ENCODE measurements at places on chromosomes 13 and 19.
A peak's percentile ranks its signal among the peaks of the same experiment; 100 is the strongest.

DNA sequence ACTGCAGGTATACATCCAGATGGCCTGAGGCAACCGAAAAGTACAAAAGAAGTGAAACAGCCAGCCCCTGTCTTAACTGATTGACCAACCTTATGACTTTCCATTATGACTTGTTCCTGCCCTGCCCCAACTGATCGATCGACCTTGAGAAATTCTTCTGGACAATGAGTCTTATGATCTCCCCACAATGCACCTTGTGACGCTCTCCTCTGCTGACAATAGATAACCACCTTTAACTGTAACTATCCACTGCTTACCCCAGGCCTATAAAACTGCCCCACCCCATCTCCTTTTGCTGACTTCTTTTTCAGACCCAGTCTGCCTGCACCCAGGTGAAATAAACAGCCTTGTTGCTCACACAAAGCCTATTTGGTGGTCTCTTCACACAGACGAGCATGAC, 11.2 kb downstream of the ZNF83 start:
- no peak for DNase-seq

DNA sequence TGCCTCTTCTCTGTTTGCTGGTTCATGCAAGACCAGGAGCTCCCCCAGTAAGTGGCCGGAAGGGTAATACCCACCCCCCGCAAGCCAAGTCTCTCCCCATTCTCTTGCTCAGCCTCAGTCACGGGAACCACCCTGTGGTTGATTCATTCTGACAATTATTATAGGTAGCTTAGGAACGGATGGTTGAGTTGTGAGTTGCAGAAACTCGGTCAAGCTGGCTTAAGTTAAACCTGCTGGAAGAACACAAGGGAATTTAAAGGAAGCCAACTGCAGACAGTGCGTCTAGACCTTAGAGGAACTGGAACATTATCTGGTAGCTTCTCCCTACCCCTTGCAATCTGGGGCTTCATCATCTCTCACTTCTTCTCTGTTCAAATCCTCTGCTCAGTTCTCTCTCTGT, 8.9 kb downstream of the FPR1 start:
- DNase-seq = no peak

GRCh38 chr19:51971624-51972023, 15.0 kb downstream of the ZNF350 start:
- no peak for DNase-seq

GRCh38 chr13:32305646-32306045, 9.5 kb downstream of the ZAR1L start:
- no peak for DNase-seq

GRCh38 chr19:45200568-45200967, 22.0 kb downstream of the BLOC1S3 start:
- DNase-seq = no peak

GRCh38 chr13:44040818-44041100, 161.1 kb downstream of the LACC1 start:
- DNase-seq = no peak

- DNase-seq = no peak
Observed at GRCh38 chr13:46964789-46965527, 68.1 kb upstream of the HTR2A start.

GRCh38 chr13:73948848-73949529, 185.2 kb downstream of the KLF12 start:
- DNase-seq = peak; percentile 30

DNA sequence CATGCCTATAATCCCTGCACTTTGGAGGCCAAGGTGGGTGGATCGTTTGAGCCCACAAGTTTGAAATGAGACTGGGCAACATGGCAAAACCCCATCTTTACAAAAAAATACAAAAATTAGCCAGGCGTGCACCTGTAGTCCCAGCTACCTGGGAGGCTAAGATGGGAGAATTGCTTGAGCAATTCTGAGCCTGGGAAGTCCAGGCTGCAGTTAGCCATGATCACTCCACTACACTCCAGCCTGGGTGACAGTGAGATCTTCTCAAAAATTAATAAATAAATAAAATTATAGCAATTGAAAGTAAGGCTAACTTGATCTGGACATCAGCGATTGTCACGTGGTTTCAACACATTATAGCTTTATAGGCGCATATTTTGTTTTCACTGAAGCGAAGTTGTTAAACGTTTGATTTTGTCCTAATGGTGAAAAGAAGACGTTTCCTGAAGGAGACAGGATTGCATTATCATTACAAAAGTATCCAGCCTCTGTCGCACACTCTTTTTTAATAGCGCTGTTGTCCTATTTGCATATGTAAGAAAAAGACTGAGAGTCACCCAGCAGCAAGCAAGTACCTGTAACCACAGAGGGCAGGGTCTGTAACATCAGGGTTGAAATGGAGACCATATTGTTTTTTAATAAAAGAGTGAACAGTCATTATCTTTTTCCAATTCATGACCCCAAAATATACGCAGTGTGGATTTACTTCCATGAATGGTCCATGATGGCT, 335.7 kb downstream of the DCT start:
- DNase-seq = no peak

DNA sequence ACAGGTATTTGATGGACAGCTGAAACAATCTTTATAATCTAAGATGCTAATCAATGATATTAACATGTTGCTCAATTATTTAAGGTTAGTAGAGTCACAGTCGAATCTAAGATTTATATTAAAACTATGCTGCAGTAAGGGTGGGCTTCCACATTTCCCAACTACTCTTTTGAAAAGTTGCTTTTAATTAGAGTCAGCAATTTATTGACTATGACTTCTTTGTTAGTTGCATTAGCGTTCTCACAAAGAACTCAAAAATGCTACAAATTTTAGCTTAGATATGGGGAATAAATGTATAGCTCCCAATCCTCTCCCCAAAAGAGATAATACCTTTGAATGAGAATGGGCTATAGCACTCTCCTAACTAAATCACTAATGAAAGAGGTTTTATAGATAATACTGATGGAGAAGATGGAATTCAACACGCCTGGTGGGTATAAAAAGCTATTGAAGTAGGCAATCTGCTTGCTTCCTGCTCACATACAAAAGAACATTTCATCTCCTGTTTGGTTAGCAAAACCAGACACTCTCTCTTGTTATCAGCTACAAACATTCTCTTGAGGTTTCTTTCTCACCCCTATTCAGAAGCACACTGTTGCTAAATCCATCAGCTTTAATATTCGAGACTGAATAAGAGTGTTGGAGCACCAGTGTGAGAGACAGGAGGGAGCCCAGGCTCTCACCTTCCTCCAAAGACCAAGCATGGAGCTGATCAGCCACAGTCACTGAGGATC, 2.4 kb upstream of the FLT1 start:
- no peak for DNase-seq

DNA sequence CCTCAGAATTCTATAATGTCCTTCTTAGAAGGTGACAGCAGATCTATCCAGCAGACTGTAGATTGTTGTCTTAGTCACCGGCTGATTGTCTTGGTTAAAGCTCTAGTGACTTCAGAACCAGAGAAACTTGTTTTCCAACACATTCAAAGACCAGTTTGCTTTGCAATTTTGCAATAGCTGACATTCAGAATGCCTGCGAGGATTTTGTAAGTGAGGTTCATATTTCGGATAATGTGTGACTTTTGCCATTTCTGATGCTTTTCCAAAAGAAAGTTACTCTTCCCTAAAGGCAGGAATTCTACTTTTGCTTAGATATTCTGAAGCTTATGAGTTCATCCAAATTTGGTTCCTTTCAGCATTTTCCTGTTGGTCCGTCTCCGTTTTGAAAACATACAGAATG, 13.2 kb downstream of the SPINT2 start:
- no peak for DNase-seq

- no peak for DNase-seq
Observed at GRCh38 chr13:44347949-44348348, 25.7 kb upstream of the SERP2 start.

- DNase-seq = no peak
Observed at GRCh38 chr13:102993348-102993747, 72.9 kb downstream of the SLC10A2 start.

DNA sequence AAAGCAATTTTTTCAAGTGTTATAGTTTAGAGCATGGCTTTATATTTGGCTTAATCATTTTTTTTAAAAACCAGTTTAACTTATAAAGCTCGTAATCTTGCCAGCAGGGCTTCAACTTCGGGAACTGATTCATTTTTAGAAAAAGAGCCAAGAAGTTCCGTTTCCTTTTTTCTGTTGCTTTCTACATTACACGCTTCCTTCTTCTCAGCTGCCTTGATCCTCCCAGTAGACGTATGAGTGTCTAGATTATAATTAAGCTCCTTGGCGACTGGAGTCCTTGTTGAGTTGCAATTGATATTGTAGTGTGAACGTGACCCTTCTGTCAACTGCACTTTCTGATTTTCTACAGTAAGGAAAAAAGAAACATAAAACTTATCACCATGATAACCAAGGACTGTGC, 497.2 kb downstream of the DIAPH3 start:
- no peak for DNase-seq

DNA sequence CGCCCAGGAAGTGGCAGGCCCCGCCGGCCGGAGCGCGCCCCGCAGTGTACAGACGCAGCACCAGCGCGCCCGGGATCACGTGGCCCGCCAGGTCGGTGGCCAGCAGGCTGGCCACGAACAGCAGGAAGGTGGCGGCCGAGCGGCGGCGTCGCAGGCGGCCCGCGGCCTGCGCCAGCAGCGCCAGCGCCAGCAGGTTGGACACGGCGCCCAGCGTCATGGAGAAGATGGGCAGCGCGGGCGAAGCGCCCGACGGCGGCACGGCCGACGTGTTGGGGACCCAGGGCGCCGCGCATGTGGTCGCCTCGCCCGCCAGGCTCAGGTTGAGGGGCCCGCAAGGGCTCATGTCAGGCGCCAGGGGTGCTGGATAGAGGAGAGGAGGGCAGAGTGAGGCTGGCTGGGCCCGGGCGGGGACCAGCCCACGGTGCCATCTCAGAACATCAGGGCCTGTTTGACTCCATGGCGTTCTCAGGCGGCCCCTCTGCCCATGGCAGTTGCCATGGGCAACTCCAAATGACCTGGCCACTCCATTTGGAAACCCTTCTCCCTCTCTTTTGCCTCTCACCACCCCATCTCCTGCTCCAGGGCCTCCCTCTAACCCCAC, 1.1 kb downstream of the PTGER1 start:
- no peak for DNase-seq

DNA sequence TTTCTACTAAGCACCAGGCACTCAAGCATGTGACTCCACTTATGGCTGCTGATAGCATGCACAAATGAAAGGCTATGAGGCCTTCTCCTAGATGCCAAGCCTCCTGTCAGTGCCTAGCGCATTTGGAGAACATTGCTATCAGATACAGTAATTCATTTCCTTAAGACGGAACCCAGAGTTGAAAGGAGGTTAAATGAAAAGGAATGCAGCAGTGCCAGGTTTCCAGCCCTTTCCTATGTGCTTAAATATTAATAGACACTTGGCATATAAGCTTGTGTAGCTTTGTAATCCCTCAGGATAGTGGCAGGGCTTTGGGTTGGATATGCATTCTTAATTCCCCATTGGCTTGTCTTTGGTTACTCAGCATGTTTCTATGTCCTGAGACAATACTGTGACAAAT, 140.1 kb upstream of the FRY start:
- DNase-seq = no peak

DNA sequence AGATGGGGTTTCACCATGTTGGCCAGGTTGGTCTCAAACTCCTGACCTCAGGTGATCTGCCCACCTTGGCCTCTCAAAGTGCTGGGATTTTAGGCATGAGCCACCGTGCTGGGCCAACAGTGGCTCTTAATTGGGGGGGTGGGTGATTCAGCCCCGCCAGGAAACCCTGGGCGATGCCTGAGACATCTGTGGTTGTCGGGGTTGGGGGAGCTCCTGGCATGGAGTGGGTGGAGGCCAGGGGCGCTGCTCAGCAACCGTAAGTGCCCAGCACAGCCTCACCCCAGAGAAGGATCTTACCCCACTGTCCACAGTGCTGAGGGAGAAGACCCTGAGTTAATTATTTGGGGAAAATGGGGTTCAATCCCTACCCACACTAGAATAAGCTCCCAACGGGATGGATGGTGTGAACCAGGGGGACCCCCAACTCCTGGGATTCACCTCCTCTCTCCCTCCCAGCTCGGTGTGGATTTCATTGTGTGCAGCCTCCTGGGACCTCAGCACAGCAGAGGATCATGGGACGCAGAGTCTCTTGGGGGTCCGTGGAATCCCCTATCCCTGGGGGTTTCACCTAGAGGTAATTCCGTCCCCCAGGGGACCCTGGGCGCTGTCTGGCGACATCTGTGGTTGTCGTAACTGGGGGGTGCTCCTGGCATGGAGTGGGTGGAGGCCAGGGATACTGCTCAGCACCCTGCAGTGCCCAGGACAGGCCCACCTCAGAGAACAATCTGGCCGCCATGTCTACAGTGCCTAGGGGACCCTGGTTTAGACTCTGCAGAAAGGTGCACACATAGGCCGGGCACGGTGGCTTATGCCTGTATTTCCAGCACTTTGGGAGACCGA, 68.9 kb downstream of the GADD45B start:
- DNase-seq = no peak

GRCh38 chr19:28495046-28495445, 717.9 kb downstream of the UQCRFS1 start:
- no peak for DNase-seq

DNA sequence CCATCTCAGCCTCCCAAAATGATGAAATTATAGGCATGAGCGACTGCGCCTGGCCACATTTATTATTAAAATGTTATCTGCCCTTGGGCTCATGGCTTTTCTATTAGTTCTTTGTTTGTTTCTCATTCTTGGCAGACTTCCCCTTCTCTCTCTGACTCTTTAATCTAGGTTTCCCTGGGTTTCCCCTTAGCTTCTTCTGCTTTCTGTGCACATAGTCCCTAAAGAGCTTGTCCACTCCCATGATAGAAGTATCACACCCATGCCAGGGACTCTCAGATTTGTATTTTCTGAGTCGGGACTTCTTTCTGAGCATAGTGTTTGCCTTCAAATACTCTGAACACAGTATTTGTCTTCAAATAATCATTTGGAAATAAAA, 38.6 kb upstream of the ITM2B start:
- no peak for DNase-seq

- DNase-seq = no peak
Observed at GRCh38 chr13:99214232-99214631, 13.6 kb downstream of the UBAC2 start.

GRCh38 chr13:37364007-37364406, 234.6 kb downstream of the POSTN start:
- DNase-seq = no peak

DNA sequence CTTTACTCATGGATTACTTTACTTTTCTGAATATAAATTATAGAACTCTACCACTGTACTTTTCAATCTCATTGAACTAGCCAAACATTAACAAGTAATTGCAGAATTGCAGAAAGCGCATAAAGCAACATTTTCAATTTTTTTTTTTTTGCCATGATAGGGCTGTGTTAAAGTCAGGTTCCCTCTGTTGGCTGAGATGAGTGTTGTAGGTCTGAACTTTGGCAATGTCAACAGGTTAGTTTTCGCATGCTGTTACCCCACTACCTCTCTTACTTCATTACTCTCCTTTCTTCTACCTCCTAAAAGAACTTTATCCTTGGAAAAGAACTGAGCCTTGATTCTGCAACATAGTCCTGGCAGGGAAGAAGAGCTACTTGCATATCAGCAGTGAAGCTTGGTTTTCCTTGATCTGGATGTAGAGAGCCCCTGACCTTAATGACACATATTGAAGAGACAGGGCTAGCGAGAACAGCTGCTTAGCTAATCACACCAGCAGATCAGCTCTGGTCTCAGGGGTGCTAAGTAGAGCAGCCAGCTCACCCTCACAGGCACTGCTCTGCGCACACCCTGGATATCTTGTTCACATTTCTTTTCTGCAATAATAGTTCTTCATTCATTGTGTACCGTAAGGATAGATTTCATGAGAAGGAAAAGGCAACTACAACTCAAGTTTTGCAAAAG, 119.5 kb downstream of the FLT1 start:
- no peak for DNase-seq
